Pancreas (tissue), 10 donors: ENCODE measurements at places on chromosomes 7 and 10. TPM values are rescaled to one million over a fixed set of nuclear protein-coding genes. Genes with fewer than 3 reads are reported as not detected.

- H3K36me3 ChIP-seq = no peaks in the 10 kb centered on the region
- H3K4me1 ChIP-seq = peaks cover 2% of the 10 kb centered on the region
- no peaks in the 10 kb centered on the region for H3K27me3 ChIP-seq
- DNase-seq = no peak
- H3K27ac ChIP-seq = no peak overlapping the region
- H3K4me3 ChIP-seq = no peak overlapping the region
Measured at GRCh38 chr10:103654925-103655324, 161.4 kb downstream of the NEURL1 start.

DNA sequence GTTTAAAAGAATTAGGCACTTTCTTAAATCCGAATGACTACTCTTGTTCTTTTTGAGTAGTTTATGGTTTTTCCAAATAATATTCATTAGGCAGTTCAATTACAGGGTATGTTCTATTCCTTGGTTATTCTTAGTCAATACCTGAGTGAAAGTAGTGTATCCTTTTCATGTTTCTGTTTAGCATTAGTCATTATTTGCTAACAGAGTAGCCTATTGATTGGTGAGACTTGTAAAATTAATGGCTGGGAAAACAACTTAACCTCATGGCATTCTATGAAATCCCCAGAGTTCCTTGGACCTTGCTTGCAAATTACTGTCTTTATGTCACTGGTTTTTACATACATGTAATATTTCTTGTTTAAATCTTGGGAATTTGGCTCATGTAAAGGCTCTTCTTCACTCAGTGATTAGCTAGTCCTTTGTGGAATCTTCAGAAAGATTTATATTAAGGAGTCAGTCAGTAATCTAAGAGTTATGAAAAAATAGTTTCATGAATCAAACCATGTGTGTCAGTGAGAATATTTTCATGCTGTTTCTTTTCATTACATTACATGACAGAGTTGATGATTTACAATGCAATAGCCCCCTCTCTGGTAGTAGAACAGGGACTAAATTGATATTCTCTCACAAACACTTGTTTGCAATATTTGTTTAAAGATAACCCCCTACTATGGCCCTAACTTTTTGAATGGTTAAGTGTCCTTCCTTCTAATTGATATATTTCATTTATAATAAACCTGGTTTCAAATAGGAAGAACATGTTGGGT is 81.5 kb upstream of the LRRTM3 start:
- no peaks in the 10 kb centered on the region for H3K36me3 ChIP-seq
- H3K27me3 ChIP-seq = no peaks in the 10 kb centered on the region
- no peak overlapping the region for H3K27ac ChIP-seq
- no peaks in the 10 kb centered on the region for H3K4me1 ChIP-seq

Gene SLC26A3
- total RNA-seq = 0.23 TPM

- no peak overlapping the region for H3K27ac ChIP-seq
- no peak for DNase-seq
- H3K27me3 ChIP-seq = no peaks in the 10 kb centered on the region
- H3K4me3 ChIP-seq = no peak overlapping the region
- no peaks in the 10 kb centered on the region for H3K36me3 ChIP-seq
Measured at GRCh38 chr7:46179061-46179610, 258.1 kb upstream of the IGFBP3 start.

DNA sequence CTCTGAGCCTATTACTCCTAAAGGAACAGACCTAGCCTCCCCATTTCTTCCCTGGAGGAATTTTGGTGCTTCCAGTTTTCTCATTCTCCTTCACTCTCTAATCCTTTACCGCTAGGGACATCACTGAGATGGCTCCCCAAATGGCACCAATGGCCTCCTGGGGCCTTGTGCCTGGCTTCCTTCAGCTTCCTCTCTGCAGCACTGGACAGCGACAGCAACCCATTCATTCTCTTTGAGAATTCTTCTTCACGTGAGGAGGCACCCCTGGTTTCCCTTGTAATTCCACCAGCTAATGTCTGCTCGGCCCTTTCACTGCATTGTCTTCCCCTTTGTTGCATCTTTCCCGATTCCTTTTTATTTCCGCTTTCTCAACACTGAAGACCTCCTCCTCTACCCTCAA is 24.6 kb upstream of the KDM7A start:
- H3K4me3 ChIP-seq = no peak overlapping the region
- no peak for DNase-seq
- H3K27me3 ChIP-seq = no peaks in the 10 kb centered on the region

GRCh38 chr7:151808400-151809145 is 68.3 kb downstream of the PRKAG2 start:
- no peaks in the 10 kb centered on the region for H3K36me3 ChIP-seq
- H3K4me3 ChIP-seq = no peak overlapping the region
- H3K4me1 ChIP-seq = no peaks in the 10 kb centered on the region
- DNase-seq = no peak

GRCh38 chr10:91517394-91517793 is 107.2 kb downstream of the HECTD2 start:
- peaks cover 46% of the 10 kb centered on the region for H3K4me1 ChIP-seq
- no peaks in the 10 kb centered on the region for H3K36me3 ChIP-seq
- no peak overlapping the region for H3K27ac ChIP-seq

- H3K27me3 ChIP-seq = no peaks in the 10 kb centered on the region
- no peak overlapping the region for H3K4me3 ChIP-seq
- no peak for DNase-seq
- H3K4me1 ChIP-seq = no peaks in the 10 kb centered on the region
- H3K36me3 ChIP-seq = no peaks in the 10 kb centered on the region
- H3K27ac ChIP-seq = no peak overlapping the region
Measured at GRCh38 chr10:69636626-69637605, 6.9 kb downstream of the FAM241B start.

Gene ADAMTS14
- 0.09 TPM for total RNA-seq
